Caudate nucleus (tissue), 63 donors: ENCODE measurements at places on chromosomes 16 and 17.

GRCh38 chr17:8909586-8910270, 42.3 kb upstream of the PIK3R6 start:
- DNase-seq = no peak

GRCh38 chr16:22955461-22956070, 141.6 kb downstream of the HS3ST2 start:
- no peak for DNase-seq

DNA sequence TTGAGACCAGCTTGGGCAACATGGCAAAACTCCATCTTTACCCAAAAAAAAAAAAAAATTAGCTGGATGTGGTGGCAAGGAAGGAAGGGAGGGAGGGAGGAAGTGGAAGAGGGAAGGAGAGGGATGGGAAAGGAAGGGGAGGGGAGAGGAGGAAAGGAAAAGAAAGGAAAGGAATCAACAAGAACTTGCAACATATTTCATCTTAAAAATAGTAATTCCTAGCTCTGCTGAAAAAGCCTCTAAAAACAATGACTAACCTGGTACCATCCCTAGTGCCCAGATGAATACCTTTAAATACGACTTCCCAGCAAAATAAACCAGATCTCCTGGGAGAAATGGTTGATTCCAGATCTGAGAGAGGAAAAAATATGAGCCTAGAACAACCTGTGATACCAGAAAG, 27.1 kb upstream of the MNT start:
- DNase-seq = no peak

GRCh38 chr16:83802135-83802534, 5.6 kb upstream of the HSBP1 start:
- DNase-seq = no peak

- no peak for DNase-seq
Measured at GRCh38 chr17:7191571-7192270, 12.6 kb upstream of the ASGR1 start.

DNA sequence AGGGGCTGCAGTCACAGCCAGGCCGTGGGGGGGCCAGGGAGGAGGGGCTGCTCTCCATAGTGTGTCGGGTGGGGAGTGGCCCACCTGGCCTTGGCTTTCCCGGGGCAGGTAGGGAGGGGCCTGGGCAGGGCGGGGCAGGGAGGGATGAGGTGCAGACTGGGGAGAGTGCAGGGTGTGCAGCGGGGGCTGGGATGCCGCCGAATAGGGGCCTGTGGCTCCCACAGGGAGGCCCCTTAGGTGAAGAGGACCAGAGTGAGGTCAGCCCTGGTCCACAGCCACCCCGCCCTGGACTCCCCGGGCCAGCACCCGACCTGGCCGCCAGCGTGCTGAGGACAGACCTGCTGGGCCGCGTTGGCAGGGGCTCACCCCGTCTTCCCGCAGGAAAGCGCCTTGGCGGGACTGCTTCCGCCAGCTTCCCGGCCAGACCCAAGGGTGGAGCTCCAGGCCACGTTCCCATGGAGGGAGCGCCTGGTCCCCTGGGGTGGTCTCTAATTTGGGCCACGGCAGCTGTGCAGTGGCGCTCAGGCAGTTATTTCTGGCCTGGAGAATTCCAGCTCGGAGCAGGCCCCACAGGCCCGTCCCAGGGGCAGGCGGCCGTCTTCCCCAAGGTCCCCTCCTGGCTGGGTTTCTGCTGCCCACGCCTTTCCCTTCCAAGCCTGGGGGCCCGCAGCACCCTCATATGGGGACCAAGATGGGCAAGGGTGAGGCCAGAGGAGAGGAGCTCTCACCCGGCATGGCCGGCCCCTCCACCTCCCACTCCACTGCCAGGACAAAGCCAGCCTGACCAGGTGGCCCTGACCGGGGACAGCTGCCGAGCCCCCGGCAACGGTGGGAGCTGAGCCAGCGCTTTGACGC, 27.9 kb downstream of the CACNA1H start:
- no peak for DNase-seq

DNA sequence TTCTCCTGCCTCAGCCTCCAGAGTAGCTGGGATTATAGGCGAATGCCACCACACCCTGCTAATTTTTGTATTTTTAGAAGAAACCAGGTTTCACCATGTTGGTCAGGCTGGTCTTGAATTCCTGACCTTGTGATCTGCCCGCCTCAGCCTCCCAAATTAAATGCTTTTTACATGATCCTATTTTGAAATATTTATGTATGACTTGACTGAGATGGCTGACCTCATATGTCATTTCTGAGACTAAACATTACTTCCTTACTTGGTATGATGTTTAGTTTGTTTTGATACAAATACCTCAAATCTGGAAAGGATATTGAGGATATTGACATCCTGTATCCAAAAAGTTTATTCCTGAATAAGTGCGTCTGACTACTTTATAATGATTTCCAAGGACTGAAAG, 11.9 kb downstream of the CALCOCO2 start:
- DNase-seq = no peak

DNA sequence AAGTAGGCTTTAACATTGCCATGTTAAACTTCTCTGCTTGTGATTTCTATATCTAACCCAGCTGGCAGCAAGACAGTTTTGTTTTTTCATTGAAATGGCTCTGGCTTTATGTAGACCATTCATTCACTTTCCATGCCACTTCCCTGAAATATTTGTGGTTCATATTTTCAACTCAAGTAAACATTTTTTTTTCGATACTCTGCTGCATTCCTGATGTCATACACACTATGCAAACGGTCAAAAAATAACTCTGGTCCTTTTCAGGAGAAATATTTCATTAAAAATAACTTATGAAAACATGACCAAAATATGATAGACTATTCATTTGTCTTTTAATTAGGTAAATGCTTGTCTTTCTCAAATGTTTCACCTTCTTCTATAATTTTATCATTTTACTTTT, 116.3 kb downstream of the USP22 start:
- DNase-seq = no peak

DNA sequence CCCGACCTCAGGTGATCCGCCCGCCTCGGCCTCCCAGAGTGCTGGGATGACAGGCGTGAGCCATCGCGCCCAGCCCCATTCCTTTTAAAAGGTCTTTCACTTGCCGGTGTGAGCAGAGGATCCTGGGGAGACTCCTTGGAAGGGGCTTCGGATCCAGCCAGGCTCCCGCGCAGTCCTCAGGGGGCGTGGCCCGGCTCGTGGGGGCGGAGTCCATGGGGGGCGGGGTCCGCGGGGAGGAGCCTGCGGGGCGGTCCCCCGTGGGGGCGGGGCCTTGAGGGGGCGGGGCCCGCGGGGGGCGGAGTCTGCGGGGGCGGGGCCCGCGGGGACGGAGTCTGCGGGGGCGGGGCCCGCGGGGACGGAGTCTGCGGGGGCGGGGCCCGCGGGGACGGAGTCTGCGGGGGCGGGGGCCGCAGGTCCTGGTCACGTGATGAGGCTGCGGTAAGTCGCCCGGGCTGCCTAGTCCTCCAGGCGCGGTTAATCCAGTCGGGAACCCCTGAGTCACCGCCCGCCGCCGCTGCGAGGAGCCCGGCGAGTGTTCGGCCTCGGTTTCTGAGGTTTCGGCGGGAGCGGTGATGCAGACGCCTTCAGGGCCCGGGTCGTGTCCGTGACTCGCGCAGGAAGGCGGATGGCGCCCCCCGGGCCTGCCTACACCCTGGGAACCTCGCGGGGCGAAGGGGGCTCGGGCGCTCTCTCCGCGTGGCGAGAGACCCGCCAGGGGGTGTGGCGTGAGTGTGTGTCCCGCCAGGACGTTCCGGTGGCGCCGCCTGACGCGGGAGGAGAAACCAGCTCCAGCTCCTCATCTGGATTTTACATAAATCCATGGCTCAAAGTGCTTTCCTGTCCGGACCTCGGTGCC, 23.6 kb upstream of the ABR start:
- DNase-seq = no peak

- DNase-seq = no peak
Measured at GRCh38 chr17:62689441-62690167, 62.1 kb downstream of the MRC2 start.

DNA sequence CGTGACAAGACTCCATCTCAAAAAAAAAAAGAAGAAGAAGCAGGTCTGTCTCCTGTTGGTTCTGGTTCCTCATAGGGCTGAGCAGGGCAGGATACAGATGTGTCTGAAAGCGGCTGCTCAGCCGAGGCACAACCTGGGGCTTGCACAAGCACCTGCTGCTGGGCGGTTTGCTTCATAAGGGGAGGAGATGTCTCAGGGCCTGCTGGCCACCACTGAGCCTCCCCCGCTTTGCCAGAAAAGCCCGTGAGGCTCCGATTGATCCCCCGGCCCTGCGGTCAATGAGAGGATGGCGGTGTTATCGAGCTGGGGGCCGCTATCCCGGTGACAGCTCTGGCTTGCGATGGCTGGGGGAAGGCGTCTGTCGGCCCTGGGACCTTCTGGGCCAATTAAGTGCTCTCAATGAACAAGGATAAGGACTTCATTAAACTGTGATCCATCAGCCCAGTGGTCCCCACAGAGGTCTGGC, 162.0 kb downstream of the SDK2 start:
- DNase-seq = no peak

GRCh38 chr17:75765981-75766380, 989 bp upstream of the GALK1 start:
- DNase-seq = no peak

GRCh38 chr16:20026361-20027072, 47.2 kb downstream of the GPR139 start:
- no peak for DNase-seq

- no peak for DNase-seq
Measured at GRCh38 chr16:69110406-69110805, 5.0 kb downstream of the HAS3 start.
